ENCODE measurements at places on chromosomes 13 and 19.

DNA sequence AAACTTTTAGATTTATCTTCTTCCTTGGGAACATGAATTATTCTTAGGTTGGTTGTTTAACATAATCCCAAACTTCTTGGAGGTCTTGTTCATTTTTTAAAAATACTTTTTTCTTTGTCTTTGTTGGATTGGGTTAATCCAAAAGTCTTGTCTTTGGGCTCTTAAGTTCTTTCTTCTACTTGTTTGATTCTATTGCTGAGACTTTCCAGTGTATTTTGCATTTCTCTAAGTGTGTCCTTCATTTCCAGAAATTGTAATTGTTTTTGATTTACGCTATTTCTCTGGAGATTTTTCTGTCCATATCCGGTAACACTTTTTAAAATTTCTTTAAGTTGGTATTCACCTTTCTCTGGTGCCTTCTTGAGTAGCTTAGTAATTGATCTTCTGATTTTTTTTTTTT is 9.8 kb upstream of the KLK15 start:
- no peak for DNase-seq

- DNase-seq, result no peak
These were observed 5.7 kb downstream of the OPA3 start for GRCh38 chr19:45578861-45579260.

GRCh38 chr13:75329723-75330122 is 152.2 kb downstream of the TBC1D4 start:
- no peak for DNase-seq

DNA sequence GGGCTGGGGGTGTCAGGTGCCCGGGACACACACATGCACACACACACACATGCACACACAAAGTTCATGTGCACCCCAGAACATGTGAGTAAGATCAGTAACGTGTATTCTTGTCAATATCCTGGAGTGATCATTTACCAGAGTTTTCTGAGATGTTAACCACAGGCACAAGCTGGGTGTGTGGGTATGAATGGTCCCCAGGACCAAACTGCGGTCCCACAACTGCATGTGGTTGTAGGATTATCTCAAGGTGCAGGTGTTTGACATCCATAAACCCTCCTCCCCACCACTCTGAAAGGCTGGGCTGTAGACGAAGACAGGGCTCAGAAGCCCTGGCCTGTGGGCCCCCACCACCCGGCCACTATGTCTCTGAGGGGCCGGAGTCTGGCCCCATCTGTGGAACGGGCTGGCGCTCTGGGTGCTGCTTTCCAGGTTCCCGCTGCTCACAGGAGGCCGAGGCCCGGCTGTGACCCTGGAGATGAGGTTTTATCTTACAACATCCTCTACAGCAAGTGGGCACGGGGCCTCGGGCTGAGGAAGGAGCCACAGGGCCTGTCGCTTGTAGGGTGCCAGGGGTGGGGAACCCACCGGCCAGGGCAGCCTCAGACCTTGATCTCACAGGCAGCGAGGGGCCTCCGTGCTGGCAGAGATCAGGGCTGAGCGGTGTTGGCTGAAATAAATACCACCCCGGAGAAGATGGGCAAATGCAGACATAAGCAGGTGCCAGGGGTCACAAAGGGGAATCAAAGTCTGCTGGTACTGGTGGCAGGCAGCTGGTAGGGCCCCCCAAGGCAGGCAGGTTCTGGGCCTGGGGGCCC is 4.3 kb downstream of the F2RL3 start:
- no peak for DNase-seq

DNA sequence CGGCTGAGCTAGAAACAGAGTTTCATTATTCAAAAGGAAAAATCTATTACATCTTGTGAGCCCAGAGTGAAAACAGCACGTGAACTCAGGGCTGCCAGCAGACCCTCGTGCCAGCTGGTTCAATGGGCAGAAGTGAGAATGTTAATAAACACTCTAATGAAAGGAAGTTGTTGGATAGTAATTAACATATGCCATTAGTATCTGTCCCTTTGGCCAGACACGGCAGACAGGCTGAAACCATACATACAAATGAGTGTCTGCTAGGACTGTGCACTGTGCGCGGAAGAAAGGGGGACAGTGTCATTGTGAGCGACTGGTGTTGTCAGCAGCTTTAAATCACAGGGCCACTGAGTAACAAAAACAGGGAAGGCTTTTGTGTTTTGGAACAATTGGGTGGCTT is 121.9 kb upstream of the TSC22D1 start:
- DNase-seq, result no peak

DNA sequence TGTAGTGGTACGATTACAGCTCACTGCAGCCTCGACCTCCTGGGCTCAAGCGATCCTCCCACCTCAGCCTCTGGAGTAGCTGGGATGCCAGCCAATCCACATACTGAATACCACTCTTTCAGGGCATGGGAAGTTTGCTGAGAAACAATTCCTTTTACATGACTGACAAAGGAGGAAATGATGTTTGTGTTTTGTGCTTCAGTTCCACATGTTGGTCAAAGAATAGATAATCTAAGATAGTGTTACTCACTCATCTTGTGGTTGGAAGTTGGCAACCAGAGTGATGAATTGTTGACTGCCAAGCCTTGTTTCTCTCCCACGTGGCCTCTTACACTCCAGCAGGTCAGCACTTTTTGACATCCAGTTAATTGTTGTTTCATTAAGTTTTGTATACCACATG is 7.6 kb downstream of the MBD3L2B start:
- no peak for DNase-seq

- no peak for DNase-seq
These were observed 8.2 kb downstream of the ZNF383 start for GRCh38 chr19:37226248-37226647.

GRCh38 chr13:111256946-111257345 is 63.5 kb upstream of the TEX29 start:
- DNase-seq, result no peak

DNA sequence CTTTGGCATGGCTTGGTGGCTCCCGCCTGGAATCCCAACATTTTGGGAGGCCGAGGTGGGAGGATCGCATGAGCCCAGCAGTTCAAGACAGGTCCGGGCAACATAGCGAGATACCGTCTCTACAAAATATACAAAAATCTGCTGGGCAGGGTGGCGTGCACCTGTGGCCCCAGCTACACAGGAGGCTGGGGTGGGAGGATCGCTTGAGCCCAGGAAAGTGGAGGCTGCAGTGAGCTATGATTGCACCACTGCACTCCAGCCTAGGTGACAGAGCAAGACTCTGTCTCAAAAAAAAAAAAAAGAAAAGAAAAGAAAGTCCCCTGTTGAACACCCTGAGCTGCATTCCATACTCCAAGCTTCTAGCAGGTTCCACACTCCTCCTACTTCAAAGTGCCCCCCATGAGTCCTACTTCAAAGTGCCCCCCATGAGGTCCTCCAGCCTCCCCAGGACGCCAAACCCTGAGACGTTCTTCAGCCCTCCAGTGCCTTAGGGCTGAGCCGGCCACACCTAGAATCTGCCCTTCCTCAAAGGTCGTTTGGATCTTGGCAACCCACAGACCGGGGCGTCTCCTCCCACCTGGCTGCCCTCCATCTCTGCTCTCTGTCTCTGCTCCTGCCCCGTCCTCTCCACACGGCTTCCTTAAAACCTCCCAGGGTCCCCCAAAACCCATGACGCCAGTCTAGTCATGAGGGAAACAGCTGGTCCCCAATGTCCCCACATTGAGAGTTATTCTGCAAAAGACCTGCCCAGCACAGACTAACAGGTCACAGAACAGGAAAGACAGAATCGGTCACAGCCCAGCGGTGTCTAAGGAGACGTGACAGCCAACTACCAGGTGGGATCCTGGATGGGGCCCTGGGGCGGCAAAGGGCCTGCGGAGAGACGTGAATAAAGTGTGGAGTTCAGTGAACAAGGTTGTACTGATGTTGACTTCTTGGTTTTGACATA is 4.8 kb downstream of the TJP3 start:
- DNase-seq, result no peak

DNA sequence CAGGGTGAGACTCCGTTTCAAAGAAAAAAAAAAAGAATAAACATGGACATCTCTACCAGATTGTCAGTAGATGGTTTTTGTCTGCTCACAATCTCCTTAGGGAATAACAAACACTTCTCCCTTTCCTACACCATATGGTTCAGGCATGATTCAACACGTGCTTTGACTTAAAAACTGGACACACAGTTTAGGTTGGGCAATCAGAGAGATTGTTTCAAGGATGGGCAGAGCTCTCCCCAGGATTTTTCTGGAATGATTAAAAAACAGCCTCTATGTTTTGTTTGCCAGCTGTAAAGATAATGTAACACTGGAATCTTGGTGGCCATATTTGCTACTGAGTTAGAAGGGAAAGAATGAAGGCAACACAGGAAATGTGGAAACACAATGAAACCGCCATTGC is 150.1 kb upstream of the TSC22D1 start:
- no peak for DNase-seq

DNA sequence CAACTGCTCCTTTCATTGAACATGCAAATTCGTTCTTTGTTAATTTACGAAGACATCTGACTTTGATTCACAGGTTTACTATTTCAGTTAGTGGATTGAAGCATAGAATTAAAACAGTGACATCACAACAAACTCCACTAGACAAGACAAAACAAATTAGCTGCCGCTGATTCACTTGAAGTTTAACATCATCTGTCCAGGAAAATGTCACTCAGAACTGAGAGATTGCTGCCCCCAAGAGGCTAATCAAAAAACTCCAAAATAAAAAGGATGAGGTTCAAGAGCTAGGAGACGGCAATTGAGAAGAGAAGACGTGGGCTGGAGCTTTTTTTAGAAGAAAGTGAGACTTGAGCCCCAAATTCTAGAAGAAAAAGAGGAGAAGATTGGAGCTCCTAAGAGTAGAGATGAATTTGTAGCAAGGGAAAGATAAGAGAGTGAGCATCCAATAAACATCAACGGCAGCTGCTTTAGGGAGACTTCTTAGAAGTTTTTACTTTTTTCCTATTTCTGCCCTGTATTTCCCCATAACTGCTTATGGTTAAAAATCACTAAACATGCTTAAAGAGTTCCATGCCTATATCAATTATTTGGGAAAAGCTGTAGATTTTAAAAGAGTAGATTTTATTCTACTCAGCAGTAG is 40.8 kb upstream of the TPP2 start:
- no peak for DNase-seq

DNA sequence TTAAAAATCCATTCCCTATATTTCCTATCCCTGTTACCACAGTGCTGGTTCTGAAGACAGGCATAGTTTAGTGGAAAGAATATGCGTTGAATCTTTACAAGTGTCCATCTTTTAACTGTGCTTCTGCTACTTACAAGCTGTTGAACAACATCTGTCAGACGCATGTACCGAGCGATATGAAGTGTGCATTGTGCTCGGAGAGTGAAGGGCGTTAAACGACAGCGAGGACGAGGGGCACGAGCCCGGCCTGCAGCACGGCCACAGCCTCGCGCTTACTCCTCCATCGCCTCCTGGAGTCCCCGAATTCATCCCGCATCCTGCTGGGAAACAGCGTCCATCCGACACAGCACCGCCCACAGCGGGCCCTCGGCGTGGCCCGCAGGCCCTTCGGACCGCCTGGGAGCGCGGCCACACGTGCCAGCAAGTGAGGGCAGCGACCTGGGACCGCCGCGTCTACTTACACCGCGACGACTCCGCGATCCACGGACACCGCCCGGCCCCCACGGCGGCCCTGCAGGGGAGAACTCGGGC is 514 bp downstream of the PCID2 start:
- DNase-seq, result peak; percentile 73

DNA sequence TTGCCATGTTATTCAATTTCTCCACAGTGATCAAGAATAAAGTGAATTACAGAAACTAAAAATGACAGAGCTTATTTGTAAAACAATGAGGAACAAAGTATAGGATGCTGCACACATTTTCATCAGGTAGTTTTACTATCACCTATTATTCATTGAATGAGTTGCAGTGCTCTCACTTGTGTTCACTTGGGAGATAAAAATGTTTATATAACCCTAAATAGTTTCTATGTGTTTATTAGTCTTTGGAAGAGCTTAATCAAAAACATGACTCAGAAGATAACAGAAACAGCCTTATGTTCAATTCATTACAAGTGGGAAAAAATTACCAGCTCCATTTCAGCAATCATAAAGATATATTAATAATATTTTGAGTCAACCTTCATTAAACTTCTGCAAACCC is 796.2 kb downstream of the SLITRK1 start:
- DNase-seq, result no peak

DNA sequence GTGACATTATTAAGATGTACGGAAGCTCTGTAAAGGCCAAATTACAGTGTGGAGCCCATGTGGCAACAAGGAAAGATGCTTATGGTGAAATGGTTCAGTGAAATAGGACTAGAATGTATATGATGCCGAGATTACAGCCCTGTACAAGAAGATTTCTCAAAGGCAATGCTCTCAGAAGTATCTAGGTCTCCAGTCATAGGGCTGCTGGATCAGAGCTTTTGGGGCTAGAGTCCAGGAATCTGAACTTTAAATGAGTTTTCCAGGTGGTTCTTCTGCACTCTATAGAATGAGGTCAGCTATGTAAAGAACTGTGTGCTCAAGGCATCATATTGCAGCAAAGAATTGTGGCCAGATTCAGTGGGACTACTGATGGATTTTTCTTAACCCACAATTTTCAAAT is 75.4 kb upstream of the STK24 start:
- DNase-seq, result no peak

DNA sequence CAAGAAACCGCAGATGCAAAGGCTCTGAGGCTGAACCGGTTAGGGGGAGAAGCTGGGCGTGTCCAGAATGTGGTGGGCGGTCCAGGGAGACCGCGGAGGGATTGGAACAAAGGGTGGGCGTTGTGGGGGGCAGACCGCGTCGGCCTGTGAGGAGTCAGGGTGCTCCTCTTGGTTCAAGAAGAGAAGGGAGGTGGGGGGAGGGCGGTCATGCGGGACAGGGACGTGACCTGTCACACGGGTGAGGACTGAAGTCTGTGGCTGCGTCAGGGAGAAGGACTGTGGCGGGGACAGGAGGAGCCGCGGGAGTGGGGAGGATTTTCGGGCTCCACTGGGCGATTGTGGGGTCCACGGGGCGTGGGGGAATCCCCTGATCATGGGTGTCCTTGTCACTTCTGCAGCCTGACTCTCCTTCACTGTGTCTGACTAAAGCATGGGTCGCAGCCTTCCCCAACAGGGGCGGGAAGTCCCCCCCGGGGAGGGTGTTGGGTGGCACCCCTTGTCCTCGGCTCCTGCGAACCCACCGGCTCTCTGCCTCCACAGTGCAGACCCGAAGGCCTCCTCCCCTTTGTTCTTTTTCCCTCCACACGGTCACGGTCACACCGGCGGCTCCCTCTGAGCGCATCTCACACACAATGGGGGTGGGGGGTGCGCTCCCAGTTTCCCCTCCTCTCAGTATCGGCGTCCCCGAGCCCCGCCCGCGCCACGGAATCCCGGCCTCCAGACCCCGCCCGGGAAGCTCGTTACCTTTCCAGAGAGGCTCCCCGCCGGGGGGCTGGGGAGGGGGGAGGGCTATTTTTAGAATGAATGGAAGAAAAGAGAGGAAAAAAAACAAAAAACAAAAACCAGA is 16.4 kb upstream of the KCNN1 start:
- no peak for DNase-seq

GRCh38 chr13:56923626-56924140 is 217.0 kb upstream of the PRR20A start:
- no peak for DNase-seq

All from left forelimb (tissue), 1 donor.